ENCODE measurements at places on chromosomes 11 and 22.

- DNase-seq, result no peak
These were observed 1.9 kb upstream of the SSH3 start for GRCh38 chr11:67301313-67301921.

DNA sequence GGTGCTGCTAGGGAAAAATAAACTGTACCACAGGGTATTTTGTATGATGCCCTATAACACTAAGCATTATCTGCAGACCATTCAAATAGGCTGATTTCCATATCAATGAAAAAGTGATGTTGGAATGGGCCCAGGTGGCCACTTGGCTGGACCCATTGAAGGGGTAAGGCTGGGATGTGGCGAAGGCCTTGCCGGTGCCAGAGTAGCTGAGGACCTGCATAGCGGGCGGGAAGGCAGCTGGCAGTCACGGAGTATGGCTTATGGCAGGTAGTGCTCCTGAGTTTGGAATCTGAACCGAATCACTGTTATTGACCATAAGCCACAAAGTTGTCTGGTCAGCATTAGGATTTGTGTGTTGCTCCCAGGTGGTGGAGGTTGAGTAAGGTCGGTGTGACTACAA is 131.0 kb downstream of the MICAL2 start:
- no peak for DNase-seq

GRCh38 chr22:37549704-37550059 is 10.6 kb upstream of the CDC42EP1 start:
- DNase-seq, result no peak

- no peak for DNase-seq
These were observed 195.2 kb upstream of the TMEM45B start for GRCh38 chr11:129620237-129621104.

GRCh38 chr22:49455595-49455994 is 372.1 kb downstream of the BRD1 start:
- no peak for DNase-seq

- no peak for DNase-seq
These were observed 126.8 kb upstream of the RAG2 start for GRCh38 chr11:36724742-36725385.
